ENCODE measurements at places on chromosomes 11 and 22.

DNA sequence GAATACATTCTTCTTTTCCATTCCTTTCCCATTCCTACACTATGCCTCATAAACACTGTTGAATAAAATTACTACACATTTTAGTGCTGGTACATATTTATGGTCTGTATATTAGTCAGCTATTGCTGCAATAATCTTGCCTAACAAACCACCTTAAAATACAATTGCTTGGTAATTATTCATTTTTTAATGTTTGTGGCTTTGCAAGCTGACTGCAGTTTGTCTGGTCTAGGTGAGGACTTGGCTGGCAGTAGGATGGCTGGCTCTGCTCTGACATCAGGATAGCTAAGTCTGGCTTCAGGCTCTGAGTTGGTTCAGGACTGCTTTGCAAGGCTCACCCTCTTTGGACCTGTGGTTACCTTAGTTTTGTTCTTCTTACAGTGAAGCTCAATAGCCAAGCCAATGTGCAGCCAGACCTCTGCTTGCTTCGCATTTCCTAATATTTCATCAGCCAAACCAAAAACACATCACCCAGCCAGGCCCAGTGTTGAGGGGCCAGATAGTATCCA, 913.4 kb upstream of the RAG2 start:
- no peak for DNase-seq

- no peak for DNase-seq
Measured at GRCh38 chr11:2793701-2794045, 91.9 kb downstream of the CDKN1C start.

DNA sequence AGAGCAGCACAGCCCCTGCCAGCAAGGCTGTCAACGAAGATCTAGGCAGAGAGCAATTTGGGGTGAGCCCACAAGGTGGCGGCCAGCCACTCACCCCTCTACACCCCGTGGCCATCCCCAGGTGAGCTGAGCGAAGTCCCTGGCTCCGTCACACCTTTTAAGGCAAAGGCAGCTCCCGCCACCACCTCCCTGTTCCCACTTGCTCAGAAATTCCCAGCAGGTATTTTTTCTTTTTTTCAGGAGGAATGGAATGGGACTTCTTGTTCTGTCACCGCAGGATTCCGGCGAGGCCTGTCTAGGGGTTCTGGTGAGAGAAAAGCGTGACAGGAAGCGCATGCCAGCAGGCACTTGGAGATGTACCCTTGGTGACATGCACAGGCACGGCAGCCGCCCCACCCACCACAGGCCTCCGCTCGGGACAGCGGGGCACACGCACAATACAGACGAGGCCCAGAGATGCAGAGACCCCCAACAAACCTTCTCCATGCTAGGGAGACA, 10.0 kb downstream of the RPL3 start:
- no peak for DNase-seq

- no peak for DNase-seq
Measured at GRCh38 chr11:45755281-45755859, 49.6 kb upstream of the SLC35C1 start.

DNA sequence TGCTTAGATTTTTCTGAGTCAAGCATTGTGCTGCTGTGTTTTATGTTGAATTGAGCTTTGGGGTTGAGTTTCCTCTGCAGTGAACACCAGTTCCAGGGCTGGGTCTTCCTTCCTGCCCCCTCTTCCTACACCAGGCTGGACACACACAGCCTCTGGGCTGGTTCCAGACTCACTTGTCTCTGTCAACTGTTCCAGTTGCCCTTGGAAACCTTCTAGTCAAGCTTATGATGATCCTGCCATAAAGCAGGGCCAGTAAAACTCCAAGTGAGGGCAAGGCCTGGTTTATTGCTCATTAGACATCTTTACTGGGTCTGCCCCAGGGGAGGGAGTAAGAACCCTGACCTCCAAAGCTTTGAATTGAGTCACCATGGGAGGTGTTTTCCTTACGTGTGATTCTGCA, 61.1 kb downstream of the KIAA1671 start:
- DNase-seq: no peak

- peak; percentile 15 for DNase-seq
Measured at GRCh38 chr11:118437208-118438125, 1.2 kb downstream of the KMT2A start.

DNA sequence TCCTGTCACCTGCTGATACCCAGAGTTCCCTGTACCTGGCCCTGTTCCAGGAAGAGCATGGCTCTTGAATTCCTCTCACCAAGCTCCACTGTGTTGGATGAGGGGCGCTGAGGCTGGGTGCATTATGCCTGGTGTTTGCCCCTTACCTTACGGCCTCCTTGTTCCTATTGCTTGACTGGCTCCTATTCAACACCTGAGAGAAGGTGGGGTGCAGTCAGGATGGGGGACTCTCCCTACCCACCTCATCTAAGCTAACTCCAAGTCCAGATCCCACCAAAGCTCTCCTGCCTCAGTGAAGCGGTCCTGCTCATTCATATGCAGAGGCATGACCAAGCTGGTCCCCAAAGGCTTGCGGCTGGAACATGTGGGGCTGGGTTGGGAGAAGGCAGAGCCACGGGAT, 35.8 kb upstream of the RIC3 start:
- DNase-seq: no peak

DNA sequence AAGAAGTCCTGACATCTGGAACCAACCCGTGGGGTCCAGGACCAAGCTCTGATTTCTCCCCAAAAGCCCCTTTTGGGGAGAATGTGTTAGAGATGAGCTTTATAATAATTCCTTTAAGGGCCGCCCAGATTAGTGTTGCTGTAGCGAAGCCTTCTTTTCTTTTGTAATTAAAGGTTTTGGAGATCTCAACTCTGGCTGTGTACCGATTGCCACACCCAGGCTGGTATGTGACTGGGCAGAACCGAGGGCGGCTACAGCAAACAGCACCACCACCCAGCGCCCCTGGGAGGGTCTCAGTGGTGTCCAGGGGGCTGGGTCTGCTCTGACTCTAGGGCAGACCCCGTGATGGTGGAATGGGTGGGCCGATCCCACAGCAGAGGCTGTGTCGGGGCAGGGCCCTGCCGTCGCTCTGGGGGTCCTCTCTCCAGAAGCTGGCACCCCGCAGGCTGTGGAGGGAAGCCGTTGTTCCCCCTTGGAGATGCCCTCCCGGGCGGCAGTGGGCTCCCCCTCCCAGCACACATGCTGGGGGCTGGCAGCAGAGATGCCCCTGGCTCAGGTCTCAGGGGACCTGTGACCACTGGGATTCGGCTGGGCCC, 31.0 kb downstream of the TPCN2 start:
- DNase-seq: no peak

- DNase-seq: no peak
Measured at GRCh38 chr11:61049859-61050258, 52.4 kb upstream of the CD5 start.

- DNase-seq: no peak
Measured at GRCh38 chr11:76124905-76125770, 81.2 kb downstream of the WNT11 start.

DNA sequence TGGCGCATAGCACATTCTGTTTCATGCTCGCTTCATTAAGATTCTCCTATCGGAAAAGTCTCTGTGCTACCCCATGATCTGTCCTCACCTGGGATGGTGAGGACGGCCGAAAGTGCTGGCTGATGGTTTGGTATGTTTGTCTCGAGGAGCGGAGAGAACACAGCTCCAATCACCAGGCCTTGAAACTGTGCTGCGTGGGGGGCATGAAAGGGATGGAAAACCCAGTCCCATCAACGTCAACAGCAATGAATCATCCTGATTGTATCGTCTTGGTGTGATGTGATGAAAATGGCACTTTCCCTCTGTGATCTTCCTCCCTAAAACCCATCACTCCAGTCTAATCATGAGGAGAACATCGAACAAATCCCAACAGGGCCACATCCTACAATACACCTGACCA, 8.4 kb downstream of the FXYD6 start:
- DNase-seq: no peak

GRCh38 chr11:128680906-128681305, 13.0 kb upstream of the FLI1 start:
- no peak for DNase-seq

DNA sequence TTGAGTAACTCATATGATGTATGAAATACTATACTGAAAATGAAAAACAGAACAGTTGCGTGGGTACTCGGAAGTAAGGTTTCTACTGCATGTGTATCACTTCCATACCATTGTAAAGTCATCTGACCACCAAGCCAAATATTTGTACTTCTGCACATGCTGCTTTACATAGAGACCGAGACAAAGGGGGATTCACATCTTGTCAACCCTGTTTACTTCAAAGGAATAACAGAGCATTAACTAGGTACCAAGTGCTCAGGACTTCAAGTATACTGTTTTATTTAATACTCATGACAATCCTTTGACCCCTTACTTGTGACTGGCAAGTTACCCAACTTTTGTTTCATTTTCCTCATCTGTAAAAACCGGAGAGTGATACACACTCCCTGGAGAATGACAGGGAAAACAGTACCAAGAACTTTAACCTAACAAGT, 9.9 kb downstream of the MAPK1 start:
- DNase-seq: no peak

- no peak for DNase-seq
Measured at GRCh38 chr22:46275455-46276122, 7.8 kb downstream of the TTC38 start.

DNA sequence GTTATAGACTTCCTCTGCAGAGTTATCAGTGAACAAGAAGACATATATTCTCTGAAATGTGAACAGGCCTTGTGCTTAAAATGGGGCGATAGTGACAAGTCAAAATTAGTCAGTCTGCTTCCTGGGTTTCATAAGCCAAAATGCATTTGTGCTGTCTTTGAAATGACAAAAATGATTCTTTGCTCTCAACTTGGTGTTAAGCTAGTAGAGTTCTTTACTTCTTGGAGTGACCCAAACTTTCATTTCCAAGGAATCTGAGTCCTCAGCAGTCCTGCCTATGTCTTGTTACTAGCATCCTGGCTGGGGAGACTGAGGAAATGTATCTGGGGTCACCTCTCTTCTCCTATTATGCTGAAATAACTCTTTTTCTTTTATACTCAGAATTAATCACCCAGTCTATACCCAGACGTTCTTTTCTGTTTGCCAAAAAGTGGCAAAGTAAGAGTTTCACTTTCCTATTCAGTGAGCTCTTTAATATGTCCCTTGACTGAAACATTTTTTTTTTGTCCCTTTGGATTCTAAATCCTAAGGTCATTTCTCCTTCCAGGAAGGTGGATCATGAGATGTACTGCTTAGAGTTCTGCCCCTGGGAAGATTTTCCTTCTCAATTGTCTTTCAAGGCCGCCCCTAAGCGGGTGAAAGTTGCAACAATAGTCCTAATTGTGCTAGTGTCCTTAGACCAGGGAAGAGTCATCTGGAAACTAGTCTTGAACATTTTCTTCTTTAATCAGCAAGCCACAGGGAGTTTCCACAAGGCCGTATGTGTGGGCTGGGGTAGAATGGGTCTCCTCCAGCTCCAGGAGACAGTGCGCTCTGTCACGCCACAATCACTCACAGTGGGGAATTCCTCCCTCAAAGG, 53.0 kb upstream of the RDX start:
- DNase-seq: no peak

- DNase-seq: no peak
Measured at GRCh38 chr11:69361466-69361865, 67.5 kb downstream of the MYEOV start.

- DNase-seq: no peak
Measured at GRCh38 chr22:43643387-43643786, 168.7 kb downstream of the EFCAB6 start.

DNA sequence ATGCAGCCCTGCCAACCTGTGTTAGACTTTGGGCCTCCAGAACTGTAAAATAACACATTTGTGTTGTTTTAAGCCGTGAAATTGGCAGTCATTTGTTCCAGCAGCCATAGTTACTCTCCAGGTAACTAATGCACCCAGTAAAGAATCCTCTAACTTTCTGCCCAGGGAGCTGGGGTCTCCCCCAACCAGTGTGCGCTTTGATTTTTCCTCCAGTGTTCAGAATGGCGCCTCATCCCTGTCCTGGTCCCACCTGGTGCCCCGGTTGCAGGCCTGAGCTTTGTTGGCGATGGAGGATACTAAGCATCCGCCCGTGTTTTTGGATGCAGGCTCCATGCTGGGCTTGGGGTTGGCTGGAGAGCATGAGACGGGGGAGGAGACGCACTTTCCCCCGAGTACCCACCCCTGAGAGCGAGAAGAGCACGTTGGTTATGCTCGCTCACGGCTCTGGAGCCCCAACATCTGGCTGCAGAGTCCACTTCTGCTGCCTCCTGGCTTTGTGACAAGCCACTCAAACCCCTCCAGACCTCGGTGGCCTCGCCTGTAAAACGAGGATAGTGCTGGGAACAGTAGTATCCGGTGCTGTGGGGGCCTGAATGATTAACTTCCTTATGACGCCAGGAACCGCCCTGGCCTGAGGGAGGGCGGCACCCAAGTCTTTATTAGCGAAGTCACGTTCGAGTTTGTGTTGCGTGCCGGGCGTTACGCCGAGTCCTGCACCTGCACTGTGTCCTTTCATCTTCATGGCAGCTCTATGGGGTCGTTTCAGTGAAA, 25.8 kb downstream of the MRGPRD start:
- DNase-seq: no peak

- no peak for DNase-seq
Measured at GRCh38 chr22:33038131-33038772, 19.9 kb downstream of the SYN3 start.

DNA sequence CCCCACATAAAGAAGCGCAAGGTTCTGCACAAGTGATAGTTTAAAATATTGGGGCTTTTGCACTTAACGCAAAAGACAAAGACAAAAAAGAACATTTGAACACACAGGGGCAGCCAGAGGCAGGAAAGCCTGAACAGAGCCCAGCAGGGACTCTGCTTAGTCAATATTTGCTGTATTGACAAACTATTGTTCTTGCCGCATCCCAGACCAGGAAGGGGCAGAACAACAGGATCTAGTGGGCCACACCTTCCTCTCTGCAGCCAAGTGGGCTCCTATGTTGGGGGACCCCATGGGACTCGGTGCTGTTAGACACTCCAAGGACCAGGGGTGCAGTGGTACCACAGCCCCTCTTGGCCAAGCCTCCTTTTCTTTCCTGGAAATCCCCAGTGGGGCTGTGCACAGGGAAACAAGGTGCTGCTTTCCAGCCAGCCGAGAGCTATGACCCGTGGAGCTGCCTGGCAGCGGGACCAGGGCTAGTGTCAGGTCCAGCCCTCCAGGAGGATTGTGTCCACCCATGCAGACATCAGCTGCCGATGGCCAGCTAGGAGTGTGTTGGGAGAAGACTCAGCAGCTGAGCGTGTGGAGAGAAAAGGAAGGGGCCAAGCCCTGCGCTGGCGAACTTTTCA, 43.3 kb upstream of the ANO1 start:
- DNase-seq: no peak

- DNase-seq: no peak
Measured at GRCh38 chr11:67031791-67032561, 9.0 kb downstream of the SYT12 start.
